EL (cell line): ENCODE measurements at places on chromosomes 2 and 18.

DNA sequence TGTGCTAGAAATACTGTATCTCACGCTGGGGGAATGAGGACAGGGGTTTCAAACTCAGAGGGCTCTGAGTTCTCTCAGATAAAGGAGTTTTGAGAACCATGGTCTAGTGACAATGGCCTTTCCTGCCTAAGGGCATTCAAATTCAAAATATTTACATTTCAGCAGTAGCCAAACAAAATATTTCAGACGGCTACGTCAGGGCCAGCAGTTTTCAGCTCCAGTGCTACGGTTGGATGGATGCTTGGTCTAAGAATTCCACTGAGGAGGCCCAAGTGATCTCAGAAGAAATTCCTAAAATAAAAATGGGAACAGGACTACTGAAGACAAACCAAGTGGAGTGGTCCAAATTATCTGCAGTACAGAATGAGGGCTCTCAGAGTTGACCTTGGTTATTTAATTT is 41.1 kb upstream of the SCG2 start:
- no peak for DNase-seq

- DNase-seq = no peak
Observed at GRCh38 chr2:240257940-240258580, 117.6 kb upstream of the OTOS start.

DNA sequence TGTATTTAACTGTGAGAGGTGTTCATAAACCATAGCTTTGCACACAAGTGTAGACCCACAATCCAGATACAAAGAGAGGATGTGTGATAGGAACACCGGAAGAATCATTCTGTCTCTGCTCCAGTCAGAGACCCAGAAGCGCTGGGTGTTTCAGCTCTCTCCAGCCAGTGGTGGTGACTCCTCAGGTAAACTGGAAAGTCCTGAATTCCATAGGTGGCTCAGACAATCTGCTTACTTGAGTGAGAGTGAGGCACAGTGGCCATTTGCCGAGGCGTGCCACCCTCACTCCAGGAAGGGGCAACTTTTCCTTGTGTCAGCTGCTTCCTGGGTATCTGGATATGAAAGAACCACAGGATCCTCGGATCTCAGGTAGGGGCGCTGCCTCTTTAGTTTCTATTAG is 171.5 kb downstream of the KCNS3 start:
- no peak for DNase-seq

GRCh38 chr2:238376884-238377391 is 49.8 kb upstream of the ASB1 start:
- DNase-seq = peak; percentile 73

GRCh38 chr2:160501370-160501769 is 7.8 kb upstream of the RBMS1 start:
- DNase-seq = no peak

- no peak for DNase-seq
Observed at GRCh38 chr2:44680983-44681531, 260.4 kb upstream of the SIX3 start.

- peak; percentile 67 for DNase-seq
Observed at GRCh38 chr2:157194097-157194688, 63.3 kb upstream of the GALNT5 start.

GRCh38 chr2:57536535-57537231 is 509.9 kb upstream of the VRK2 start:
- DNase-seq = no peak

GRCh38 chr2:119425620-119426395 is 5.8 kb upstream of the TMEM37 start:
- DNase-seq = no peak

GRCh38 chr18:27685091-27685490 is 491.8 kb downstream of the CDH2 start:
- DNase-seq = no peak

DNA sequence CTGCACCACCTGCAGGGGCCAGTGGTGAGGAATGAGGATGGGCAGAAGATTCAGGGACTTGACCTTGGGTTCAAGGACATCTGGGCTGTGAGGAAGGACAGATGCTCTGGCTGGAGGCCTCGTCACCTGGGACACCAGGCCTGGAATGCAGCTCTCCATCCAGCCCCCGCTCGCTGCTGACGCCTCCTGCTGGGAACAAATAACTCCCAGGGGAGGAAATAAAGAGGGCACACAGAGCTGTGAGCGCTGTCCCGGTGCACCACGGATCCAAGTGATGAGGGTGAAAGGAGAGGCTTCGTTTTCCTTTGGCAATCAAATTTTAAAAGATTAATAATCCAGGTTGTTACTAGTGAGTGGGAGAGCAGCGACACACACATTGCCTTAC is 368.0 kb upstream of the MYT1L start:
- no peak for DNase-seq

DNA sequence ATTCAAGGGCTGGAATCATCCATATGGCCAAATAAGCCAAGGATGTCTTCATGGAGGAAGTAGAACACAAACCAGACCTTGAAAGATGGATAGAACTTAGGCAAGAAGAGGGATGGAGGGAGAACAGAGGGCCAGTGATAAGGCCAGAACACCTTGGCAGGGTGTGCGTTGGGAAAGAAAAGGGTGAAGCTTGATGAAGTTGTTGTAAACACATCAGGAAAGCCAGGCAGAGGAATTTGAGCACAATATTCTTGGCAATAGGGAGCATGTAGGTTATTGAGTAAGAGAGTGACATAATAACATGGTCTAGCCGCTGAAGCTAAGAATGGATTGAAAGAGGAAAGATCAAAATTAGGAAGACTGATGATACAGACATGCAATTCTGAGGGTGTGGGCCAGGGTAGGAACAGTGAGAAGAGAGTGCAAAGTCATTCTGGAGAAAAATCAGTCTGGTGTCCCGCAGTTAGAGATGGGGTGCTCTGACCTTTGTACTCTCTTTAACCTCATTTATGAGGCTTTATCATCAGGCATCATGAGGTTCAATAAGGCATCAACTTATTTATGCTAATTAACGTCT is 41.0 kb downstream of the SLC14A2 start:
- DNase-seq = no peak

GRCh38 chr18:42773870-42774269 is 341.6 kb downstream of the RIT2 start:
- DNase-seq = no peak

- no peak for DNase-seq
Observed at GRCh38 chr2:158297120-158297519, 159.4 kb downstream of the CCDC148 start.

DNA sequence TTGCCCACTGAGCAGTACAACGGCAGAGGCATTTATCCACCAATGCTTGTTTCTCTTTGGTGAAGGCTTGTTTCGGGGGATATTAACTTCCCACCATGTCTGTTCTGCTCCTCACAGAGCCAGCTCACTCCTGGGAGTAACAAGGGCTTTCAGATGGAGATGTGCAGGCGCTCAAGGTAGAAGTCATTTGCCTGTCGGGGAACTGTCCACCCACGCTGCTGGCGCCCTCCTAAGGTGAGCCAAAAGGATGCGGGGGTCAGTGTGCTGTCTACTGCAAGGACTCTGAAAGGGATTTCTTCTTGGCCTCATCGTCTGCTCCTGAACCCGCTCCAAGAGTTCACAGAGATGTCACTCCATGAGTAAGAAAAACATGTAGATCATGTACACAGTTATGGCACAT is 57.0 kb upstream of the CYRIA start:
- no peak for DNase-seq
